Kidney tubule cell (primary cell): ENCODE measurements at places on chromosomes 3 and 15.
A peak's percentile ranks its signal among the peaks of the same experiment; 100 is the strongest.

GRCh38 chr3:16398648-16399047 lies 114.9 kb downstream of the RFTN1 start:
- peak; percentile 15 for DNase-seq

- DNase-seq: no peak
Measured at GRCh38 chr3:100516838-100517237, 24.4 kb downstream of the TMEM45A start.

- DNase-seq: peak; percentile 19
Measured at GRCh38 chr15:99590913-99591646, 25.3 kb downstream of the MEF2A start.

DNA sequence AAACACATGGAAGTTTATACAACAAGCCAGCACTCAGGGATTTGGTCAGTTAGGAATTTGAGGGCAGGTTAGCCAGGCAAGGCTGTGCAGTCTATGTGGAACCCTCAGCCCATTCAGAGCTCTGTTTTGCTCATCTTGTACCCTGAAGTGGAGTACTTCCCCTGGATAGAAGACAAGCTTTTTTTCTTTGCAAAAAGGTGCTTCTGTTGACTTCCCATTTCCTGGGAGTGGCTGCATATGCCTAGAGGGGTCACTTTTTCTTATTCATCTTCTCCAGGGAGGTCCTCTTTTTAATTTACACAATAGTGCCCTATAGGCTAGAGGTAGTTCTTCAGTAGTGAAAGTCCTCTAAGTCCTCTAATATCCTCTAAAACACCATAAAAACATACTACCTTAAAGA lies 225.0 kb upstream of the P2RY1 start:
- no peak for DNase-seq

- DNase-seq: no peak
Measured at GRCh38 chr15:34987609-34988026, 469 bp downstream of the ZNF770 start.

DNA sequence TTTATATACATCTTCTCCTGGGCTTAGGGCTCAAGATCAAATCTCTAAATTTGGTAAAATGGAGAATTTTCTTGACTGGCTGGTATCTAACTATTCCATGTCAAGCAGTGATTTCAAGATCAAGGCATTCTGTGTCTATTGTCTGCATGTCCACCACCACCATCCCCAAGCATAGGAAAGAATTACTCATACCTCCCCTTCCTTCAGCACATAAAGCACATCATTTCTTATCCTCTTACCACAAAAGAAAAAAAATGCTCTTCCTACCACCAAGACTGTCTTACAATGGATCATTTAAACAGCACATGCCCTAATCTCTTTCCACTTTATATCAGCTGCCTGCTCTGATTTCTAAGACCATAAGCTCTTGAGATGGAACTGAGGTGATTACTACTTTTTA lies 470.5 kb upstream of the THBS1 start:
- peak; percentile 52 for DNase-seq

GRCh38 chr15:42742149-42742548 lies 5.2 kb upstream of the CDAN1 start:
- DNase-seq: no peak
